A375 (cell line): ENCODE measurements at places on chromosomes 1 and 21. TPM values are rescaled to one million over a fixed set of nuclear protein-coding genes. Genes with fewer than 3 reads are reported as not detected.

SPRR2A gene
- not detected in 2 replicates for total RNA-seq

SMPDL3B gene
- total RNA-seq, result 0.19 and 0.60 TPM in 2 replicates

MNDA gene
- total RNA-seq, result not detected in 2 replicates

KANK4 gene
- not detected in 2 replicates for total RNA-seq

RGSL1 gene
- not detected in 2 replicates for total RNA-seq

RGL1 gene
- 4.8 and 5.4 TPM in 2 replicates for total RNA-seq

CYP4Z1 gene
- total RNA-seq, result not detected in 2 replicates

RCC2 gene
- total RNA-seq, result 97.7 and 98.5 TPM in 2 replicates

NMNAT2 gene
- 6.5 and 6.6 TPM in 2 replicates for total RNA-seq

HIVEP3 gene
- 16.4 and 20.1 TPM in 2 replicates for total RNA-seq

NUP210L gene
- total RNA-seq, result 0.08 TPM in 1 of 2 replicates, not detected in the other

DUSP12 gene
- total RNA-seq, result 125 and 139 TPM in 2 replicates

TTLL7 gene
- total RNA-seq, result 1.8 and 4.3 TPM in 2 replicates

SGIP1 gene
- total RNA-seq, result 0.60 TPM in 1 of 2 replicates, not detected in the other
